Hepatocyte (in vitro differentiated cells): ENCODE measurements at places on chromosomes 7 and 10.
A peak's percentile ranks its signal among the peaks of the same experiment; 100 is the strongest.

GRCh38 chr10:103861505-103861904, 6.1 kb upstream of the SH3PXD2A start:
- no peak for DNase-seq

DNA sequence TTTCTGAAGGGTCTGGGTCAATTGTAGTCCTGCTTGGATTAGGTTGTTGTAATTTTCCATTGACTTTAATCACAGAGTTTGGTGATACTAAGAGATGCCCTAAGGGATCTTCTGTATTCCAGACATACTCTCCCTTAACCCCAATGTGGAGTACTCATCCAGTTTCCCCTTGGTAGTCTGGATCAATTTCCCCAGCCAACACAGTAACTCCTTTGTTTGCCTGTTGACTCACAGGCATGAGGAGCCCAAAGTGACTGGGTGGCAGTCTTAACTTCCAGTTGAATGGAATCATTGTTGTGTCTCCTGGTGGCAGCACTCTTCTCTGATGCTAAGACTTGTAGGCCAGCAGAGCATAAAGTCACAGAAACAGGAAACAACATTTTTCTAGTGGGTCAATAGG, 41.5 kb upstream of the PIK3CG start:
- no peak for DNase-seq

GRCh38 chr10:125147971-125148439, 12.4 kb downstream of the CTBP2 start:
- peak; percentile 57 for DNase-seq

- no peak for DNase-seq
Observed at GRCh38 chr10:82148764-82149163, 273.8 kb downstream of the NRG3 start.

DNA sequence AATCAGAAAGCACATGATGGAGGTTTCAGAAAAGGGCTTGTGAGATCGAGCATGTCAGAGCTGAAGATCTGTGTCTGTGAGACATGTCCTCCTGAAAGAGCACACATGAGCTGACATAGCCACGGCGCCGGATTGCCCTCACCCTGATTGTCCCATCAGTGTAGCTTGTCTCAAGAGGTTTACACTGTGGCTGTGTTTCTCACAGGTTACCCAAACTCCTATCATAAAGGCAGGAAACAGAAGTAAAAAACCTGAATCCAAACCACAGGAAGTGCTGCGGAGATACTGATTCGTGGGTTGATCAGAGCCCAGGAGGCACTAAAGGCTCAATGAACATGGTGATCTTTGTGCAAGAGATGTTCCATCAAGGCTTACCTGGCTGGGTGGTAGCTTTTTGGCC, 3.9 kb upstream of the ATP6V0E2 start:
- DNase-seq, result no peak

GRCh38 chr10:87841186-87841585, 22.1 kb downstream of the KLLN start:
- no peak for DNase-seq

DNA sequence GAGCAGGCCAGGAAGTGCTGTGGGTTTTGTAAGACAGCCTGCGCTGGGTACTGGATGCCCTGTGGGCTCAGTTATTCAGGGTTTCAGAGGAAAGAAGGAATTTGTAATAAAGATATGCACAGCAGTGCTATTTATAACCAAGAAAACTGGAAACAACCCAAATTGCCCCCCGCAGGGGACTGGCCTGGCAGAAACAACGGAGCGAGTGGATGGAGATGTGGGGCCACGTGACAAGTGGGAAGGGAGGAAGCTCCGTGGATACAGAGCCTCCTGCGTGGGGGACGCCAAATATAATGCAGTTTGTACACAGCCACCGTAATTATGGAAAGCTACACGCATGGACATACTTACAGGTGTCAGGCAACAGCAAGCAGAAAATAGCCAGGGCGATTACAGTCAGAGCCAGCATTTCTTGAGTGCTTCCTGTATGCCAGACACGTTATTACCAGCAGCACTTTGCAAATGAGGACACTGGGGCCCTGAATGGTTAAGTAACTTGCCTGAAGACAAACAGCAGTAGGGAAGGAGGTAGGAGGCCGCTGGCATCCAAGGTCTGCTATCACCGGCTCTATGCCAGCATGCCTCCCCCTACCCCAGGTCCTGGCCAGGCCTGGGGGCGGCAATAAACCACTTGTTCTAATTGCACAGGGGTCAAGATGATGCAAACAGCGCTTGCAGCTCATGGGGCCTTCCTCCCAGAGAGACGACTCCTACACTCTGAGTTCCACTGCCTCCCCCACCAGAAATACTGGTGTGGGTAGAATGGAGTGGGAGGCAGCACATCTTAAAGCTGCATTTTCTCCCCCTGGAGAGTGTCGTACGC, 8.7 kb upstream of the CAMK2B start:
- DNase-seq, result no peak

- peak; percentile 12 for DNase-seq
Observed at GRCh38 chr7:10655031-10655430, 318.6 kb upstream of the PHF14 start.

- no peak for DNase-seq
Observed at GRCh38 chr10:125411724-125412123, 251.4 kb upstream of the CTBP2 start.

- no peak for DNase-seq
Observed at GRCh38 chr7:92982928-92983327, 134.9 kb downstream of the SAMD9 start.

DNA sequence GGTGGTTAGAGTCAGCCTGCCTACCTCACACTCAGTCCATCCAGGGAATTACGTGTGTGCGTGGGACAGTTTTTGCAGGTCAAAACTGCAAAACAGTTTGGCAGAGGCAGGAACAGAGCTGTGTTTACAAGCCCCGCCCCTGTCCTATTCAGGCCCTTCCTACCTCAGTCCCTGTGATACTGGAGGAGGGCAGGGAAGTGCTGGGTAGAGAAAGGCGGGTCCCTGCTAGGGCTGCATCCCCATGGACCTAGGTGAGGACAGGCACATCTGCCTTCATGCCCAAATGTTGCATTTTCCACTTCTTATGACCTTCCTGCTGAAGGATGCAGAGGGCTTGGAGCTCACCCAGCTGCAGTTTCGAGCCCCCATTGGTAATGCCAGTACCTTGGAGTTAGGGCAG, 25.1 kb downstream of the SBDS start:
- DNase-seq, result no peak

DNA sequence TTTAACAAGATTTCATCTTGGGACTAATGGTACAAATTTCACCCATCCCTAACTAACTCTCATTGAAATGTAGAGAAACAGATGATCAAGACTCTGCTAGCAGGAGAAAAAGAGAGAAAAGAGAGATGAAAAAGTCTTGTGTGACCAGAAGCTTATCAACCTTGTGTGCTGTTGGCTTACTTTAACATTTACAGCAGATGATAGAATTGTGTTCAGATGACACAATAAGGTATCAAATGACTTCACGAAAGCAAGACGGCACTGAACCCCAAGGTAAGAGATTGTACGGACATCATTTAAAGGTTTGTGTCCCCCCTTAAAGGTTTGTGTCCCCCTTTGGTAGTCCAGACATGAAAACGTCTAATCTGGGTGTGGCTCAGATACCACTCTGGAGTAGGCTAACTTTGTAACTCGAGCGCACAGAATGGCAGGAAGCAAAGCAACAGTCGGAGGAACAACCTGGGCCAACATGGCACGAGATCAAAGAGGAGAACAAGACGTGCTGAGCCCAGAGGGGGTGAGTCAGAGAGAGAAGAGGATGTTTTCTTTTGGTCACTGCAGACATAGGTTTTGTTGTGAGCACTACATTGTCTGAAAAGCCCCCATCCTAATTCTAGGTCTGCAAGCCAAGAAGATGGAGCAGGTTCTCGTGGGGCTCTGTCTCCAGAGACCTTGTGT, 10.4 kb upstream of the LMBR1 start:
- no peak for DNase-seq

DNA sequence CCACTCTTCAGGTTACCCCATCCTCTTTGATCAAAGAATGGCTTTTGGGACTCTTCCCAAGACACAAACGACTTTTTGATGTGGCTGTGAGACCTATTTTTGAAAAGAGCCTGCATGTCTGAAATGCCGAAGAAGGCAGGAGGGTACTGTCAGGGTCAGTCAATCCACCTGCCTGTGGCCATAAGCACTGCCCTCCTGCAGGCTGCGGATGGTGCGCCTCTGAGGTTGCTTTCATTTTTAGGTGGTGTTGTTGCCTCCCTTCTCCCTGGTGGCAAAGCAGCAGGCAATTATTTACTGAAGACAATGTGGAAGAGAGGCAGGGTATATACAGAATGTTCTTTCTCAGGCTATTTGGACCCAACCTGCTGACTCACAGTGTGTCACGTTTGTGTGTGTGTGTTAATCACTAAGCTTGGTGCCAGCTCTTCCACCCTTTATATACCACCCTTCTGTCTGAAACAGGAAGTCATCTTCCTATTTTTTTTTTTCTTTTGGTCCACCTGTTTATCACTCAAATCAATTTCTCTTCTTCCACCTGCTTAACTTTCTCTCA, 1421.2 kb upstream of the CELF2 start:
- DNase-seq, result no peak
